ENCODE measurements at places on chromosomes 6 and 20.
A peak's percentile ranks its signal among the peaks of the same experiment; 100 is the strongest.

GRCh38 chr6:32222333-32223230 is 1.3 kb downstream of the NOTCH4 start:
- no peak for DNase-seq

- DNase-seq, result no peak
These were observed 101.0 kb downstream of the NRN1 start for GRCh38 chr6:5905431-5906339.

DNA sequence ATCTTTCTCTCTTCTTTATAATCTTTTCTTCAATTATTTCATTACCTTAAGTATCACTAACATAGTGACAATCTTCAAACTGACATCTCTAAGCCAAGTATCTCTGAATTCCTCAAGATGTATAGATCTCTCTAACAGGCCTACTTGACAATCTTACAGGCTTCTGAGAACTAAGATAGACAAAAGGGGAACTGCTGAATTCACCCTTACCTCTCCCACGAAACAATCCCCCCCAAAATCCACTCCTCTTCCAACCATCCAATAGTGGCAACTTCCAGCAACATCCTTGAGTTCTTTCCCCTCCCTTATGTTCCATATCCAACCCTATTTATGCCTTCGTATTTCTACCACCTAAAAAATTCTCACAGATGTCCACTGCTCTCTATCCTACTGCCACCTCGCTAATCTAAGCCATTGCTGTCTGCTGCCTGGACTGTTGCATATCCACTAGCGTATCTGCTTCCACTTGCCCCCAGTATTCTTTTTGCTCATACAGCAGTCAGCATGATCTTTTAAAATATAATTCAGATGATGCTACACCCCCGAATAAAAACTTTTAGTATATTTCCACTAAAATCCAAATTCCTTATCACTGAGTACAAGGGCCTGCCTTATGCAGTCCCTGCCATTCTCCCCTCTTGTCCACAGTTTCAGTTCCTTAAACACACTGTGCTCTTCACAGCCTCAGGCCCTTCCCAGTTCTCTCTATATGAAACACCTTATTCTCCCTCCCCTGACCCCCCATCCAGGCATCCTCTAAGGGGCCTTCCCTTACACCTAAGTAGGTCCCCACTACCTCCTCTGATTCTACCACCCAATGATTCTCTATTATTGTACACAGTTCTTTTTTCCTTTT is 8.0 kb downstream of the REPS1 start:
- no peak for DNase-seq

DNA sequence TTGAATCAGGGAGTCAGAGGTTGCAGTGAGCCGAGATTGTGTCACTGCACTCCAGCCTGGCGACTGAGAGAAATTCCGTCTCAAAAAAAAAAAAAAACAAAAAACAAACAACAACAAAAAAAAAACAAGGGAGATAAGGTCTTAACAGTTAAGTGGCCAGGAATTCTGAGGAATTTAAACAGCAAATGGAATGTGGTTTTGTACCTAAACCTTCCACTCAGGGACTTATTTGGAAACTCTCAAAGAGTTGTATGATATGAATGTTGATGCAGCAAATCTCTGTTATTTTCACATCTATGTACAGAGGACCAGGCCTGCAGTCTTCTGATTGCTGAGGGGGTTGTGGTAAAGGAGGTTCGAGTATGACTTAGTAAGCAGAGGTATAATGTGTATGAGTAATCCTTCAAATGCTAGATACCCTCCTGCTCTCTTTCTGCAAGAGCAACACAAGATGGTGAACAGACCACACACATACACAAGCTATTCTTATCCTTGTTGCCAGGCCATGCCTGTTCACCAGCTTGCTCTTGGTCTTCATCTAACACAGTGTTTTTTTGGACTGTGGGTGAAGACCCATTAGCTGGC is 174.9 kb upstream of the SCGN start:
- DNase-seq, result peak; percentile 71

DNA sequence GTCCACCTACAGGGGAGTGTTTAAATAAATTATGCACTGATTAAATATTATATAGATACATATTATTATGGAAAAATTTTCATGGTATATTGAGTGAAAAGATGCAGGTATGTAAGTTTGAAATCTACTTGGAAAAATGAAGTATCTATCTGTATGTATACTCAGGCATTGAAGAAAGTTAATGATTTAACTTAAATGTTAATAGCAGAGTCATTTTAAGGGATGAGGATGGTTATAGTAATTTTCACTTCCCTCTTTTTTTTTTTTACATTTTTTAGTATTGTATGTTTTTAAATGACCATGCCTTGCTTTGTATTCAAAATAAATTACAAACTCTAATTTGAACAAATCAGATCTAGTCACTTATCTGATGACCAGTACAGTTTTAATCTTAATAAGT is 43.2 kb upstream of the NOTCH4 start:
- DNase-seq, result no peak
